ENCODE measurements at places on chromosomes 13 and 19.

- no peak for DNase-seq
These were observed 55.7 kb upstream of the C1QTNF9 start for GRCh38 chr13:24253520-24254145.

GRCh38 chr19:14480700-14481079 lies 5.5 kb upstream of the PTGER1 start:
- DNase-seq: no peak

DNA sequence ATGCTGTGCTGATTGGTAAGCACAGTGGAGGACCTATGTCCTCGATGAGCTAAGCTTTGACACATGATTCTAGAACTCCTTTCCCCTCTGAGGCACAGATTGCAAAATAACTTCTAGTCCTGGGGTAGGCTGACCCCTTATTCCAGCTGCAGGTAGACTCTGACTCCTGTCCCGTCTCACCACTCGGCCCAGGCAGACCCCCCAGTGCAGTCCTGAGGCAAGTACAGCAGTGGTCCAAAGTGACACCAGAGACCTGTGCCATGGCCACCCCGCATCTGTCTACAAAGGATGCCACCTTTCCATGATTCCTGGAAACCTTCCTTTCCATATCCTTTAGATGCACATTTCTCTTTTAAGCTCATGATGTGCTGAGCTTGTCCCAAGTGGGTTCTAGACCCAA lies 482.5 kb downstream of the ZNF536 start:
- peak; percentile 18 for DNase-seq

- no peak for DNase-seq
These were observed 14.8 kb downstream of the PLEKHJ1 start for GRCh38 chr19:2221250-2221831.

DNA sequence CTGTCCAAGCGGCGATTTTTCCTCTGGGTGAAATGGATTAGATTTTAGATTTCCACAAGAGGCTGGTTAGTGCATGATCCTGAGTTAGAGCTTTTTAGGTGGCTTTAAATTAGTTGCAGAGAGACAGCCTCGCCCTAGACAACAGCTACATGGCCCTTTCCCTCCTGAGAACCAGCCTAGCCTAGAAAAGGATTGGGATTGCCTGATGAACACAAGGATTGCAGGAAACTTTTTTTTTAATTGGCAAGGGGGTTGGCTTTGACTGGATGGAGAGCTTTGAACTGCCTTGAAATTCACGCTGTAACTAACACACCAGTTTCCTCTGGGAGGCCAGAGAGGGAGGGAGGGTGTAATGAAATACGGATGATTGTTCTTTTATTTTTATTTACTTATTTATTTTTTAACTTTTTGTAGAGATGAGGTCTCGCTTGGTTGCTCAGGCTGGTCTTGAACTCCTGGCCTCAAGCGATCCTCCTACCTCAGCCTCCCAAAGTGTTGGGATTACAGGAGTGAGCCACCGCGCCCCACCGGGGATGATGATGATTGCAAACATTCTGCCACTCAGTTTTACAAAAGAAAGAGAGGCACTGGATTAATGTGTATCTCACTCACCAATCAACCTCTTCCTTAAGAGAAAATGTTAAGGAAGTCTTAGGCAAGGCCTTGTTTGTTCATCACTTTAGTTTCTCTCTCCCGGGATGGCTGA lies 1.9 kb downstream of the LDLR start:
- no peak for DNase-seq

DNA sequence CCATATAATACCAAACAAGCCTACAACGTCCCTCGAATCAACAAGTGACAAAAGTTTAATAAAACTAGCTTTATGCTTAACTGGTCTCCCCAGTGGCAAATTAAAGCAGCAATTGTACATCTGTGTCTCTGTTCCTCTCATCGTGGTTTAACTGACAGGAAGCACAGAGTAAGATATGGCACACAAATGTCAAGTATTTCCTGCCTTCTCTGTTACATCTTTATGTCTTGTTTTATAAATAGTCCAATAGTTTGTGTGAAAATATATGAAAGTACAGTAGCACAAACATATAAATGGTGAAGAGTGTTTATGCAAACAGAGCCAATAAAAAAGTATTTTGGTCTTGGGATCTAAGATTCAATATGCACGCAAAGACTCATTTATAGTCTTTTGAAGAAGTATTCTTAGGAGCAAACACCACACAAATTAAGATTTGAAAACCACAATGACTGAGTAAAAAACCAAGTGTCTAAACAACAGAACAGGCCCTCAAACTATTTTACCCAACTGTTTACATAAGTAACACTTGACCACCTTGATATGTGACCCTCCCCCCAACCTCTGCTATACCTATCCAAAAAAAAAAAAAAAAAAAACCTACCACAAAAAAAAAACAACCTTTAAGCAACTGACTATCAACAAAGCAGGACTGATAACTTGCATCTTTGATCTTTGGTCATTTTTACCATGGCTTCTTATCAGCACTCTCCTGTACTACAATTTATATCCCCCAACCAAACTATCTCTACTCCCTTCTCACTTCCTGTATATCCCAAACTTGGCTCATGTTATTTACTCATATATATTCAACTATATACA lies 14.0 kb downstream of the ELF1 start:
- DNase-seq: no peak

DNA sequence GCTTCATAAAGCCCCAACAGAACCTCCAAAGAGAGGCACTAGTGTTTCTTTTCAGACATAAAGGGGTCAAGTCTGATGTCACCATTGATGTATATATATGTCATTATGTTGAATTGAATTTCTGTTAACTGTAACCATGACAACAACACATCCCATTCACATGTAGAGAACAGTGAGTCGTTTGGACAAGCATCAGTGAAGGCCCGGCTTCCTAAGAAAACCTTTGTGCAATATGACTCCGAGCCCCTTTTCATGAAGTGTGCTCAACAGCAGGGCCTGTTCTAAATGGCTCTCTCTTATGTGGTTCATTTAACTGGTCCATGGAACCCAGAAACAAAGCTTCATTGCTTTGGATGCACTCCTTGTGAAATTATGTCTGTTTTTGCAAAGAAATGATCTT lies 67.2 kb upstream of the UBL3 start:
- DNase-seq: no peak

GRCh38 chr13:96811049-96811448 lies 183.2 kb downstream of the OXGR1 start:
- no peak for DNase-seq

- DNase-seq: no peak
These were observed 2.6 kb downstream of the UNC13A start for GRCh38 chr19:17685451-17686022.

DNA sequence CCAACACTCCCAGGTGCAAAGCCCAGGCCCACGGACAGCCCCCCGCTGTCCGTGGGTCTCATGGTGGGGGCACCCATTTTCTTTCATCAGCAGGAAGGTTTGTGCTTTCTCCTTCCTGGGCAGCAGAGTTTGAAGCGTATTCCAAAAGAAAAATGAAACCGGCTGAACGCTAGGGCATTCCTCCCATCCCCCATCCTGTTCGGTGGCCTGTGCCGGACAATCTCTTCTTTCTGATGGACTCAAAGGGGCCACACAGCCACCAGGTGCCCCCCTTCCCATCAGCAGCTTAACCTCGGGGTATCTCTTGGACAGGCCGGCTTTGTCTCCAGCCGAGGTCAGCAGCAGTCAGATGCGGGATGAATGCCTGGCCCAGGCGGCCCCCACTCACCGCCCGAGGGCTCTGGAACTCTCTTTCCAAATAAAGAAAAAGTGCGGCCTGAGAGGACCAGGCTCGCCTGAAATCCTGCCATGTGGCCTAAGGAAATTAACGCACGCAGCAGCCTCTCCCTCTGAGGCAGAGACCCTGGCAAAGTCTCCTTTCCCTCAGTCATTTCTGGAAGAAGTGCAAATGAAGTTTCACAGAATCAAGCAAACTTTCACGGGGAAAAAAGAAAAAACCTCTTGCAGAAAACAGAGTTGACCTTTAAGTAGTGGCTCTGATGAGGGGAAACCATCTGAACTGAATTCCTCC lies 67.8 kb downstream of the RASA3 start:
- peak; percentile 89 for DNase-seq

GRCh38 chr13:78802912-78803311 lies 144.0 kb upstream of the OBI1 start:
- no peak for DNase-seq

GRCh38 chr13:27177852-27178251 lies 6.2 kb upstream of the USP12 start:
- DNase-seq: no peak

GRCh38 chr19:33641956-33642498 lies 20.3 kb downstream of the CHST8 start:
- DNase-seq: peak; percentile 36

GRCh38 chr13:30429721-30430694 lies 7.7 kb downstream of the UBE2L5 start:
- no peak for DNase-seq

- DNase-seq: no peak
These were observed 237.8 kb downstream of the TUBA3C start for GRCh38 chr13:18943721-18944391.

DNA sequence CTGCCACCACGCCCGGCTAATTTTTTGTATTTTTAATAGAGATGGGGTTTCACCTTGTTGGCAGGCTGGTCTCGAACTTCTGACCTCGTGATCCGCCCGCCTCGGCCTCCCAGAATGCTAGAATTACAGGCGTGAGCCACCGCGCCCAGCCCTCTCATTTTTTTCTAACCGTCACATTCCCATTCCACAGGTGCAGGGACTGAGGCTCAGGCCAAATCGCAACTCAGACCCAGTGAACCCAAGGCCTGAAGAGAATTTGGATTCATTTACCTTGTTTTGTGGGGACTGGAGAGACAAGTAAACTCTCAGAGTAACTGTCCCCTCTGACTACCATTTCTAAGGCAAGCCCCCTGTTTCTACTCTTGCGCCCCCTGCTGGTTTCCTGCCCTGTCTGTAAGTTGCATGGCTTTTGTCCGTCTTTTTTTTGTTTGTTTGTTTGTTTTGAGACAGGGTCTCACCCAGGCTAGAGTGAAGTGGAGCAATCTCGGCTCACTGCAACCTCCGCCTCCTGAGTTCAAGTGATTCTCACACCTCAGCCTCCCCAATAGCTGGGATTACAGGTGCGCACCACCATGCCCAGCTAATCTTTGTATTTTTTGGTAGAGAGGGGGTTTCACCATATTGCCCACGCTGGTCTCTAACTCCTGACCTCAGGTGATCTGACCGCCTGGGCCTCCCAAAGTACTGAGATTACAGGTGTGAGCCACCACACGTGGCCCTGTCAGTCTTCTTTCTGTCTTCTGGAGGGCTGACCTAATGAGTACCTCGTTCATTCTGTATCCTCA lies 2.3 kb upstream of the STRN4 start:
- peak; percentile 78 for DNase-seq

DNA sequence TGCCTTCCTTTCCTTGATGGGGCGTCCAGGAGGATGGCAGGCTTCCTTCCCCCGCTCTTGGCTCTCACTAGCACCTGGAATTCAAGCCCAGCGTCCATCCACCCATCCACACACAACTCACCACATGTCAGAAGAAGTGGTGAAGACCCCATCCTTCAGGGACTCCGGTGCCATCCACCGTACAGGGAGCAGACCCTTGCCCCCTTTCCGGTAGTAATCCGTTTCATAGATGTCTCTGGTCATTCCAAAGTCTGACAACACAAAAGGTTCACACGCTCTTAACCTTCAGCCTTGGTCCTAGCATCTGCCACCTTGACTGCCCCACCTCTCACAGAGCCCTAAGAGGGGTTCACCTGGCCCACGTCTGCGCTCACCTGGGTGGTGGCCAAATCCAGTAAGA lies 51.0 kb downstream of the ZNF557 start:
- no peak for DNase-seq

DNA sequence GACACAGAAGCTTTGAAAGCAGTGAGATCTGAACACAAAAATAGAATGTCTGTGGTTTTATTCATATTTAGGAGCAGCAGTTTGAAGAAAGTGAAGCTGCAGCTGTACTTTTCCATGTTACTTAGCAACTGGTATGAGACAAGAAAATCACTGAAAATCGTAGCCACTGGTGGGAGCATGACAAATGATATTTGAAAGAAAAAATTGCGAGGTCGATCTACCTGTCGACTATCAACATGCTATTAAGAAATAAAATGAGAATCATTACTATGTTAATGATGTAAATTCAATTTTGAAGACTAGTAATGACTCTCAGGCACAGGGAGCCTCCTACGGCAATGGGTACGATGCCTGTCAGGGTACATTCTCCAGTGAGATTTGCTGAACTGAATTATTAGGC lies 436.4 kb downstream of the SLITRK5 start:
- no peak for DNase-seq

- no peak for DNase-seq
These were observed 6.2 kb downstream of the ZNF708 start for GRCh38 chr19:21323000-21323399.

GRCh38 chr19:10884274-10884673 lies 12.9 kb downstream of the CARM1 start:
- DNase-seq: no peak

GRCh38 chr13:100724568-100724967 lies 50.0 kb upstream of the TMTC4 start:
- no peak for DNase-seq

DNA sequence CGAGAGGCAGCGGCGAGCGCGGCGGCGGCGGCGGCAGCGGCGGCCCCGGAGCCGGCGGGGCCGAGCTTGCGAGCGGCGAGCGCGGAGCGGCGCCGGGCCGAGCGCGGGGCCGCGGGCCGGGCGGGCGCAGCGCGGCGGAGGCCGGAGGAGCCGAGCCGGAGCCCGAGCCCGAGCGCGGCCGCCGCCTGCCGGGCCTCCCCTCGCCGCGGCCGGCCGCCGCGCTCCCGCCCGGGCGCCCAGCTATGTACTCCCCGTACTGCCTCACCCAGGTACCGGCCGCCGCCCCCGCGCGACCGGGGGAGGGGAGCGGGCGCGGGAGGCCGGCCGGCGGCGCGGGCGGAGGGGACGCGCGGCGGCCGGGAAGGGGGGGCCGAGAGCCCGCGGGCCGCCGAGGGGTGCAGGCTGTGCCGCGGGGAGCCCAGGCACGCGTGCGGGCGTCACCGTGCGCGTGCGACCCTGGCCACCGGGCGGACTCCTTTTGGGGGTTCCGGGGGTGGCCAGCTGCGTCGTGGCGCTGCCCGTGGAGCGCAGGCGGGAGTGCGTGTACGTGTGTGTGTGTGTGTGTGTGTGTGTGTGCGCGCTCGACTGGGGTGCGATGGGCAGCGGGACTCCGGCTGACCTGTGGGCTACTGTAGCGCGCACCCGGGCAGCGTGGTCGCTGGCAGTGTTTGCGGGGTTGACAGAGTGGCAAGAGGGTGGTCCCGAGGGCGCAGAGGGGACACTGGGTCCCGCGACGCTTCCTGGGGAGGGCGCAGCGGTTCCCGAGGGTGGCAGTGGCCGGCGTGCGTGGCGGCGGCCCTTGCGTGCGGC lies 526 bp downstream of the NFIX start:
- DNase-seq: no peak

- DNase-seq: no peak
These were observed 444.8 kb downstream of the SLITRK5 start for GRCh38 chr13:88115976-88116375.
